ENCODE measurements at places on chromosomes 2 and 18.

GRCh38 chr2:179051250-179051649 is 1.3 kb upstream of the CCDC141 start:
- no peak for DNase-seq

DNA sequence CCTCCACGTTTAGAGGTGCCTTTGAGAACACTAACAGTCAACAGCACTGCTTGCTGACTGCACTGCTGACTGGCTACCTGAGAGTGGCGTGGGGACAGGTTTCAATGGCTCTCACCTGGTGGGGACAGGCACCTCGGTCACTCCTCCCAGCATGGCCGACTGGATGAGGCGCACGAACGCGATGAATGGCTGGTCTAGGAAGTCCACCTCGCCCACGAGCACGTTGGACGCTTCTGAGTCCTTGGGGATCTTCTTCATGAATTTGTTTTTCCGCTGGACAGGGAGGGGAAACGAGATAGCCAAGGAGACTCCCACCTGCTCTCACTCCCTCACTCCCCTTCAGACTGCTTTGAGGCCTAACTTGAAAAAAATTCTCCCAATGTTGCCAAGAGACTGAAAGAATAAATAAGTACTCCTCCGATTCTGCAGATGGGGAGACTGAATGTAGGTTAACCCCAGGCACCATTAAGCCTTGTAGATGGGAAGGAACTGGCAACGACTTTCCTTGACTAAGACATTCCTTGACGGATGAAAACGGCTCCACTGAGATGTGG is 57.3 kb downstream of the MTHFD2 start:
- no peak for DNase-seq

GRCh38 chr2:142175813-142176338 is 45.1 kb upstream of the LRP1B start:
- no peak for DNase-seq

DNA sequence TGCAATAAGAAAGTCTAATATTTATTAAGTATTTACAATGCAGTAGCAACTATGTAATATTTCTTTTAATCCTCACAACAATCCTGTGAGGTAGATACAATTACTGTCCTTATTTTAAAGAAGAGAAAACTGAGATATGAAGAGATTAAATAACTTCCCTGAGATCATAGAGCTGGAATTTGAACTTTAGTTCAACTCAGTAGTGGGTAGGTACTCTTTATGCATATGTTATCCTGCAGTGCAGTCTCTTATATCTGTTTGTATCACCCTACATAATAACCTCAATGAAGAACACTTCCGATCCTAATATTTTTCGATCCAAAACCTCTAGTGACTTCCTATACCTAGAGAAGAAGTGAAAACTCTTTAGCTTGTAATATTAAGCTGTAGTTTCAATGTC is 64.2 kb downstream of the PLA2R1 start:
- no peak for DNase-seq

DNA sequence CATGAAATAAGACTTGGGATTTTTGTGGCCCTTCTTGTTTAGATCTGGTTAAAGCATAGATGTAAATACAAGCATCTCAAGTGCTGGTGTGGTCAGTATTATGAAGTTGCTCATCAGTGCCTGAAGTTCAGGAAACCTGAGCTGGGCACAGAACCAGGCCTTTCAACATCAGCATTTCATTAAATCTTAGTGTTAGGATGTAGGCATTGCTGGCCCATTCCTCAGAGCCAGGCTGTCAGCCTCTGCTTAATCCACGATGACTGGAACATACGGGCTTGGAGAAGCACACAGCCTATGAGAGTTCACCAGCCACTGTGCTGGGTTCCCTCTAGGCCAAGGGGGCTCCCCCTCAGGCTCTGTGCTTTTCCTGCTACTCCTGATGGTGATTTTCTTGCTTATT is 270.2 kb downstream of the EN1 start:
- no peak for DNase-seq

GRCh38 chr2:217271813-217272212 is 411.9 kb upstream of the TNP1 start:
- DNase-seq: no peak

DNA sequence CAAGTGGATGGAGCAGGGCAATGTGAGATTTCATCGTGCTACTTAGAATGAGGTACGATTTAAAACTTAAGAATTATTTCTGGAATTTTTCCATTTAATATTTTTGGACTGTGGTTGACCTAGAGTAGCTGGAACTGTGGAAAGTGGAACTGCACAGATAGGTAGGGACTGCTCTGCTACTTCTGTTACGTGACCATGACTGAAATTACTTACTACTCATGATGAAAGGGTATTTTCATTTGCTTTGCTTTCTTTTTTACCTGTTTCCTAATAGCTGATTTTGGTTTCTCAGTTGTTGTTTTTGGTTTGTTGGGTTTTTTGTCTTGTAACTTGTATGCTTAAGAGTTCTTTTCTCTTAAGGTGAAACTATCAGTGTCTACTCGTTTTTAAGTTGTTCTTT is 11.4 kb downstream of the UBE2E3 start:
- no peak for DNase-seq

- no peak for DNase-seq
Observed at GRCh38 chr2:47257946-47258348, 102.8 kb upstream of the STPG4 start.

DNA sequence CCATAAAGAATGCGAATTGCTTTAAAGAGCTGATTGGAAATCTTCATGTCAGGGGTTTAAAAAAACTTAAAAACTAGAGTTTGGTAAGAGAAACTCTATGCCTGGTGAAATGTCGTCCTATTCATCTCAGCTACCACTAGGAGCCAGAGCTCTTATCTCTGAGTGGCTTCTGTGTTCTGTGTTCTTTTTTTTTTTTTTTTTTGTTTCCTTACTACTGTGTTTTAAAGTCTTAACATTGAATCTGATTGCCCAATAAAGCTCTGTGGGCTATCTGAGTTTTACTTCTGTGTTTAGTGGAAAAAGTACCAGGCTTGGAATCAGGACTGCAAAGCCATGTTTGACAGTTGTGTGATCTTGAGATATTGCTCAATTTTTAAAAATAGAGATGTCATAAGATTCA is 494.8 kb downstream of the RIT2 start:
- no peak for DNase-seq

DNA sequence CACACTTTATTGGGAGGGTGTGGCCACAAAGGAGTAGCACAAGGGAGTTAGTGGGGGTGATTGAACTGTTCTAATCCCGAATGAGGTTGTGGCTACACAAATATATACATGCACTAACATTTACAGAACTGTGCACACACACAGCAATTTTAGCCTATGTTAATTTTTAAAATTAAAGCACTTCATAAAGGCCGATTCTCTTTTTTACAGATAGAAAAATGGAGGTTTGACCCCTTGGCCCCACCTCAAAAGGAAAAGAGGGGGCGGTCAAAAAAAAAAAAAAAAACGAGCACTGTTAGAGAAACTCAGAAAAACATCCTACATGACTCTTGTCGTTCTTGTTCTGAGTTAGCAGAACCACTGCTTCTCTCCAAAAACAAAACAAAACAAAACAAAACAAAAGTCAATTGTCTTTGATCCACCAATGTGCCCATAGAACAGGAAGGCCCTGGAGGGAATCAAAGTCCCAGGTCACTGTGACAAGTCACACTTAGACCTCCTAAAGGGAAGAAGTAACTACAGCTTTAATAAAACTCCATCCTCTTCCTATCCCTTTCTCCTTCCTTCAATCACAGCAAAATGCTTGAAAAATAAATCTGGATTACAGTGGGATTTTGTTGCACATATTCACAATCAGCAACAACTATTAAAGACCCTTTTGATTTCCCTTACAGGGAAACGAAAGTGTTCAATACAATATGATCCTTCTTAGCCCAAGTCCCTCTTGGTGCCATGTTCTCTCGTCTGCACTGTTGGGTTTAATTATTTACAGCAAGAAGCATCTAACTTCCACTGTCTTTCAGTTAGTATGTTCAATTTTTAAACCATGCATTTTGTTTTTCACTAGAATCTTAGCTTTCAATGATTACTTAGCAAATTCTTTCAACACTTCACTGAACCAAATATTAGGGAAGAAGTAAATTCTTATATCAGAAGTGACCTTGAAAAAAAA is 16.6 kb downstream of the LRP2 start:
- no peak for DNase-seq

DNA sequence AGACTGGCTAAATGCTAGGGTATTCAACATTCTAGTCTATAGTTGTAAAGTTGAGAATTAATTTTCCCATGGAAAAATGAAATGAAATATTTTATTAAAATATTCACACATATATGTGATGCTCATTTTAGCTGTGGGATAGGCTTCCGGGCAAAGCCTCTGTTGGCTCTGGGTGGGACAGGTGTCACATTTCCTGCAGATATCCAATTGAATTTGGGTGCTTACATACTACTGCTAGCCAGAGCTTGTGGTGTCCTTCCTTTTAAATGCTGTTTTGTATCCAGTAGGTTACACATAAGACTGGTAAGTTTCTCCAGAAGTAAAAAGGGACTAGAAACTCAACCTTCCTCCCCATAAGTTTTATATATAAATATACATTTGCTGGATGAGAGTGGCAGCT is 73.8 kb downstream of the RPRM start:
- DNase-seq: no peak

DNA sequence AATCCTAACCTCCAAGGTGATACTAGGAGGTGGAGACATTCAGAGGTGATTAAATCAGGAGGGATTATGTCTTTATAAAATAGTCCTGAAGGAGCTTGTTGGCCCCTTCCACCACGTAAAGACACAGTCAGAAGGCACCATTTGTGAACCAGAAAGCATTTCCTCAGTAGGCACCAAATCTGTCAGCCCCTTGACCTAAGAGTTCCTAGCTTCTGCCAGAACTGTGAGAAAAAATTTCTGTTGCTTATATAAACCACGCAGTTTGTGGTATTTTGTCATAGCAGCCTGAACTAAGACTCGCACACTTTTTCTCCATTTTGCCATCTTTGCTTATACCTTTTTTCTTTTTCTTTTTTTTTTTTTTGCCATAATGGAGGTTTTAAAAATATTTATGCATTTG is 18.6 kb upstream of the NARS1 start:
- DNase-seq: no peak

DNA sequence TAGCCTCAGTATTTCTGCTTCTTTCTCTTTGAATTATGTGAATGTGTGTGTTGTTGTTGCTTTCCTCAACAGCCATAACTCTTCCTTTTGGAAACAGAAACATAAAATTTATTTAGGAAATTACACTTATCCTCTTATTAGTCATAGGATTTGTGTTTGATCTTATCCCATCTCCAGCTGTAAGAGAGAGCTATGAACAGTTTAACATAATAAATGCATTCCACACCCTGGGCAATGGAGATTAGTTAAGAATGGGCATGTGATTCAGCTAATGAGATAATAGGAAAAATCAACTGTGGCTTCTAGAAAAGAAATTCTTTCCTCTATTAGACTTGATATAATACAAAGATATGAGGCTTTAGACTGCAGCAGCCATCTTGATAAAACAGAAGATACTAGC is 55.0 kb downstream of the SCN7A start:
- no peak for DNase-seq

- DNase-seq: no peak
Observed at GRCh38 chr2:206556357-206556949, 85.8 kb upstream of the FAM237A start.

DNA sequence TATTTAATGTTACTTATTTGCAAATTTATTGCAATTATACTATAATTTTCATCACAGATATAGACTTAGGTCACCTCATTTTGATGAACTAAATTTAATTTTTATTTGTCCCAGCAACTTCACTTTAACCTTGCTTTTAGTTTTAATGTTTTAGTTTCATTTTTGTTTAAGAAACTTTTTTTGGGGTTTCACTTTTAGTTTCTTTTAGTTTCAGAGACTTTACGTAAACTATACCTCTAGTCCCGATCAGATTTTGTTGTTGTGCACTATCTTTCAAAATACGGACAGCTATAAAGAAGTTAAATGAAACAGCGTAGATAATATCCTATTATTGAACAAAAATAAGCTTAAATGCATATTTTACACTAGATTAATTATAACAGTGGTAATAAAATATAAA is 460.5 kb downstream of the ERBB4 start:
- no peak for DNase-seq

- DNase-seq: no peak
Observed at GRCh38 chr2:179995741-179996515, 11.2 kb downstream of the CWC22 start.

DNA sequence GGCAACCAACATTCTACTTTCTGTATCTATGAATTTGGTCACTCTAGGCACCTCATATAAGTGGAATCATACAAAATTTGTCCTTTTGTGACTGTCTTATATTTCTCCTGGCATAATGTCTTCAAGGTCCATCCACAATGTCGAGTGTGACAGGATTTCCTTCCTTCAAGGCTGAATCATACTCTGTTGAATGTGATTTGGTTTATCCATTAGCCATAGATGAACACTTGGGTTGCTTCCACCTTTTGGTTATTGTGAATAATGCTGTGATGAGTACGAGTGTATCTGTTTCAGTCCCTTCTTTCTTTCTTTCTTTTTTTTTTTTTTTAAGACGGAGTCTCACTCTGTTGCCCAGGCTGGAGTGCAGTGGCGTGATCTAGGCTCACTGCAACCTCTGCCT is 311.3 kb downstream of the TGIF1 start:
- no peak for DNase-seq

DNA sequence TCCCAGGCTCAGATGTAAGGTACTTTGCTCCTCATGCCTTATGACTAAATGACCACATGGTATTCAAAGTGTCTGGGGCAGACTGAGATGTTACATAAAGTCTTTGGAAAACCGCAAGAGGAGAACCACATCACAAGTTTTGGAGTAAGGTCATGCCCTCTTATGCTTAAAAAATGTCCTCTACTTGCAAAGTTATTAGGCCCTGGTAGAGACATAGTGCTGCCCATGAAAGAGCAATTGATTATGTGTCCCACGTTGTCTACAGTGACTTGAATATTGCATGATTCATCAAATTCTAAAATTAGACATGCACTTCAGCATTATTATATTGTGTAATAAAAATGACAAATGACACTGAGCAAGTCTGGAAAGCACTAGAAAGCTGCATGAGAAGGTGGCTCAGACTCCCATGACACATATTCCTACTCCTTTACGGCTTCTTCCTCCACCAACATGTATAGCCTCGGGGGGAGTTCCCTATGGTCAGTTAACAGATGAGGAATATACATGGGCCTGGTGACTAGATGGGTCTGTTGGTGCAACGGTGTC is 602.6 kb upstream of the VRK2 start:
- no peak for DNase-seq

- no peak for DNase-seq
Observed at GRCh38 chr2:239916205-239917124, 108.7 kb downstream of the NDUFA10 start.

- DNase-seq: no peak
Observed at GRCh38 chr2:229520691-229521096, 193.7 kb downstream of the DNER start.

DNA sequence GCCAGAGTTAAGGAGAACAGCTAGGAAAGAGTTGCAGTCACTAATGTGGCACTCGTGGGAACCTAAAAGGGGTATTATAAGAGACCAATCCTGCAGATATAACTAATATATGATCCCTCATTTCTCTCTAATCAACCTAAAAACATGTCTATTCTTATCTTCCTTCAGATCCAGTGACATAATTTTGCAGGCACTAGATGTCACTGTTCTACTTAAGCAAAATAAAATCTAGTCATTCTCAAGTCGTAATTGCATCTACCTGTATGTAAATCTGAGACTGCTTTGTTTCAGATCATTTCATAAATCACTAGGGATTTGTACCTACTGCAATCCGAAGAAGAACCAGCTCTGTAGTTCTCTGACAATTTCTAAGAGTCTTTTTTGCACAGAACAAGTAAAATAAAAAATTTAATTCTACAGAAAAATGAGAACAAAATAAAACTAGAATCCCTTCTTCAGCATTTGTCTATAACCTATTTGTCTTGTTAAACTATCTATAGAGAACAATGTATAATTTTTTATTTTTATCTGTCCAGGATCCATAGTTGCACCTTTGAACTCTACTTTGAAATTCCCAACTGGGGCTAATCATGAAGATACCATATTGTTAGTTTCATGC is 56.5 kb upstream of the ERBB4 start:
- no peak for DNase-seq
